ENCODE measurements at places on chromosomes 3 and 15.

GRCh38 chr3:43378066-43378935, 92.0 kb downstream of the SNRK start:
- peak; percentile 55 for DNase-seq

GRCh38 chr3:171846597-171846996, 3.4 kb downstream of the TMEM212 start:
- no peak for DNase-seq

- DNase-seq = no peak
Measured at GRCh38 chr3:194879126-194879877, 193.6 kb downstream of the FAM43A start.

- no peak for DNase-seq
Measured at GRCh38 chr3:167287308-167287707, 92.8 kb downstream of the ZBBX start.

- no peak for DNase-seq
Measured at GRCh38 chr3:77319711-77320110, 279.8 kb downstream of the ROBO2 start.

GRCh38 chr3:112390783-112391641, 58.1 kb downstream of the CD200 start:
- no peak for DNase-seq

DNA sequence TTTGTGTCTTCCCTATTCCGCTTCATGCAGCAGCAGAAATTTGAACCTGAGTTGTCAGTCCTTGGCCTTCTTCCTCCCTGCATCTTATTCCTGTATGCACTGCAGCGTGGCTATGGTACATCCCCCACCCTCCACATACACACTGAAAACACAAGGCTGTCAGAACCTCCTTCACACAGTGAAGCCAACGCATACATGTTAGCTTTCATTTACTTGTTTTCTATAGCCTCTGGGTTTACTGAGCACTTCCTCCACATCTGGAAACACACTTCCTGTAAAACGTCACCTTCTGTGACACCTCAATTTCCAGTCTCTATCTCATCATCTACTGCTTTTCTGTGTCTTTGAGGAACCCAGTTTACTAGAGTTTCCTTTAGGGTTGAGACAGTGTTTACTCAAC, 47.0 kb downstream of the SUSD5 start:
- DNase-seq = no peak

- no peak for DNase-seq
Measured at GRCh38 chr15:33089878-33090757, 104.4 kb downstream of the FMN1 start.
